MV-4-11 (cell line): ENCODE measurements at places on chromosomes 1 and 21.

DNA sequence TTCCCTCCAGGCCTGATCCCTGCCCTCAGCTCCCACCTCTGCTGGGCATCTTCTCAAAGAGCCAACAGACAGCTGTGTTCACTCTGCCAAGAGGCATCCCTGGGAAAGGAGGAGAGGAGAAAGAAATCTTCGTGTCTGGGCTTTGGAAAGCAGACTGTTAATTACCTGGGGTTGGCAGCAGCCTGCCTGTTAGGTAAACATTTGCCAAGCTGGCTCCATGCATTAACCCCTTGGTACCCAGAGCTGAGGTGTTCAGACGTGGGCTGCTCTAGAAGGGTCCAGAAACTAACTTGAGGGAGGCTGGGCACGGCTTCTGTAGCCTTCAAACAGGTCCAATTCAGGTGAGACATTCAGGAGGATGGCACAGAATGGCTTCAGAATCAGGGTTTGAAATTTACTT, 8.7 kb upstream of the EXTL1 start:
- no peak for DNase-seq

DNA sequence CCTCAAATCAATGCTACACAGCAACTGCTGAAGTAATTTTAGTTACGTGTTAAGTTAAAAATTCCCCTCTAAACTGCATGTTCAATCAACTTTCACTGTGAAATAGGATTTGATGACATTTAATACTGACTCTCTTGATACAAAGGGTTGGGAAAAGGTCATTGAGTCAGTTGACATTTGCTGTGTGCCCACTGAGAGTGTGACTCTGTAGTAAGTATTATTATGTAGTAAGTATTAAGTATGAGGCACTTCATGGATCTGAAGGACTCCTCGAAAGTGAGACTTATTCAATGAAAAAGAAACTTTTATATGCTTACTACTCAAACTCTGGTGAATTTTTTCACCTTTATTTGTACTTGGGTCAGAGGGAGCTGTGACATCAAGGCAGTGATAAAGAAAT, 83.1 kb upstream of the S1PR1 start:
- DNase-seq: no peak

DNA sequence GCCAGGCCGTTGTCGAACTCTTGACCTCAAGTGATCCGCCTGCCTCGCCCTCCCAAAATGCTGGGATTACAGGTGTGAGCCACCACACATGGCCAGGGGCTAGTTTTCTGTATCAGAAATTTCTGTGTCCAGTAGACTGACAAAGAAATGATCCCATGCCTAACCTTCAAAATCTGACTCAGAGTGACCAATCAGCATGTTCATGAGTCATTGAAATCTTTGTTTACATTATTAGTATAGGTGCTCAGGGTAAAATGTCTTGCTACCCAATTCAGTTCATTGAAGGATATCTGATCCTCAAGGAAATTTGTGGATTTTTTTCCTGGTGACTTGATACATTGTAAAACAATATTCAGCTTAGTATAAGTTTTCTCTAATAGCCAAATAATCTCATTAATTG, 11.0 kb upstream of the LDLRAD2 start:
- no peak for DNase-seq

DNA sequence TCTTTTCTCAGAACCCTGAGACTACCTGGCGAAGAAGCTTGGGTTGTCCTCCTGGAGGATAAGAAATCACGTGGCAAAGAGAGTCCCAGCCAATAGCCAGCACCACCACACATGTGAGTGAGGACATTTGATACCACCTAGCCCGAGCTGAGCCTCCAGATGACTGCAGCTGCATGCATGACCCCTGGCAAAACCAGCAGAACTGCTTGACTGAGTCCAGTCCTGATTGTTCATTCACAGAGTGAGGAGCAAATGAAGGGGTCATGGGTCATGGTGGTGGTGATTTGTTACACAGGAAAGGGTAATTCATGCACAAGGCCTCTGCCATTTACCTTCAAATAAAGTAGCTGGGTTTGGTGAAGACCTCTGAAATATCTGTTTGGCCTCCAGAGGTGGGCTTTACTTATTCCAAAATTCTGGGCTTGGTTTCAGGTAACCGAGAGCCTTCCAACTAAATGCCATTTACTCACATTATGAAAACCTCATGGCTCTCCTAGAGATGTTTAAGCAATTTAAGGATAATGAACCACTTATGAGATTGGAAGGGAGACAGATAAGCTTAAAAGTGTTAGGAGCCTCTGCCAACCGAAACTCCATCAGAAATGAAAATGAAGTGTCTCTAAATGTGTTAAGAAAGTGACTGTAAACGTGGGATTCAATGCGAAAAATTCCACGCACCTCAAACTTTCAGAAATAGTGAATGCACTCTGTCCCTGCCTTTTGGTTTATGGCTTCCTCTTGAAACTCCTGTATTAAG, 163.3 kb downstream of the SLC35F3 start:
- DNase-seq: no peak

DNA sequence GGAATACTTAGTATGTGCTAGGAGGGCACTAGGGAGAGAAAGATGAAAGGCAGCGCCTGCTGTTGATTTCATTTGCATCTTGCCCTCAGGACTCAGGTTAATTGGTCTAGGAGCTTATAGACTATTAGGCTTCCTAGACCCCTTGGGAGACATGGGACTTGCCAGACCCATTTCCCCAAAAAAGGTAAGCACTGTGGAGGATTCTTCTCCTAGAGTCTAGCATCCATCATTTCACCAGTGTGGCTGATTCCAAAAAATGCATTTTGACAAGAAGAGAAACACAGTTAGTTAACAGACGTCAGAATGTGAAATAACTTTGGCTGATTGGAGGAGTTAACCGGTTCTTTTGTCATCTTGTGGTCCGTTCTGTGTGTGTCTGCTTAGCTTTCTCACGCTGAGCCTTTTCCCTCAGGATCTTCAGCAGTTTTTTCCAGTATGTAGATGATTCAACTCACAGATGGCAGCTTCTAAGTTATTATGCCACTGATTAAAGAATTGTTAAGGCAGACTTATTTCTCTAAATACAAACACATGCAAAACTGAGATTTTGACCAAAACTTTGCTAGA, 108.8 kb downstream of the KIF26B start:
- DNase-seq: no peak

- peak; percentile 86 for DNase-seq
Observed at GRCh38 chr21:15732290-15732995, 2.7 kb downstream of the USP25 start.

GRCh38 chr1:244075247-244075722, 24.2 kb downstream of the ZBTB18 start:
- no peak for DNase-seq

GRCh38 chr1:75671708-75672107, 52.8 kb upstream of the ACADM start:
- no peak for DNase-seq

GRCh38 chr1:245118806-245119205, 36.0 kb upstream of the KIF26B start:
- no peak for DNase-seq

- peak; percentile 92 for DNase-seq
Observed at GRCh38 chr1:203325418-203326091, 20.2 kb downstream of the BTG2 start.

- no peak for DNase-seq
Observed at GRCh38 chr1:208500375-208500774, 256.2 kb upstream of the PLXNA2 start.

DNA sequence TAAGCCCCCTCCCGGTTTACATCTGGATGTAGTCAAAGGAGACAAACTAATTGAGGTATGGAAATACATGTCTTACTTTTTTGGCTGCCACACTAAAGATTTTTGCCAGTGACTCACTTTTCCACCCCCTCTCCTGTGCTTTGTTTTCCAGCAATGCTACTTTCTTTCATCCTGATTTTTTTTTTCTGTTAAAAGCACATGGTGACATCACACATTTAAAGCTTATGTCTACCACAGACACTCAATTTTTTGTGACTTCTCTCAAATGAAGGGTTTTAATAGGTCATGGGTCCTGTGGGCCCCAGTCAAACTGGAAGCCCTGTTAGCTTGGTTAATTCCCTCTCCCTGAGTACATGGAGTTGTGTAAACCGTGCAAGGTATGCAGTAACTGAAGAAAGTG, 2.2 kb downstream of the PPP1R8 start:
- no peak for DNase-seq

DNA sequence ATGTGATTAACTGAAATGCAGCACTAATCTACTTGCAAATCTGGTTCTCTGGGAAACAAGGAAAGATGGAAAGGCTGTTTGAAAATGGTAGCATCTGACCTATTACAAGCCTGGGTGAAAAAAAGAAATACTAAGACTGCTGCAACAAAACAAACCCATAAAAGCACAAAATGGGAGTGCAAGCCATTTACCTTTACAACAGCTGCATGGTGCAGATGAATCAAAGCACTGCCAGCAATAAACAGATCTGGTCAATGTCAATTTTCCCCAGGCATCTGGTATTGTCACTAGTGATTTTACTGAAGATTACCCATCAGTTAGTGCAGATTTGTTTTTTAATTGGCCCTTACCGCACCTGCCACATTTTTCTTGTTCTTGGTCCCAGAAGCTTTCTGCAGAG, 1341.7 kb downstream of the PLA2G4A start:
- no peak for DNase-seq

- no peak for DNase-seq
Observed at GRCh38 chr21:38459490-38459889, 38.8 kb downstream of the ERG start.

GRCh38 chr1:181141431-181141910, 53.0 kb downstream of the IER5 start:
- peak; percentile 45 for DNase-seq

DNA sequence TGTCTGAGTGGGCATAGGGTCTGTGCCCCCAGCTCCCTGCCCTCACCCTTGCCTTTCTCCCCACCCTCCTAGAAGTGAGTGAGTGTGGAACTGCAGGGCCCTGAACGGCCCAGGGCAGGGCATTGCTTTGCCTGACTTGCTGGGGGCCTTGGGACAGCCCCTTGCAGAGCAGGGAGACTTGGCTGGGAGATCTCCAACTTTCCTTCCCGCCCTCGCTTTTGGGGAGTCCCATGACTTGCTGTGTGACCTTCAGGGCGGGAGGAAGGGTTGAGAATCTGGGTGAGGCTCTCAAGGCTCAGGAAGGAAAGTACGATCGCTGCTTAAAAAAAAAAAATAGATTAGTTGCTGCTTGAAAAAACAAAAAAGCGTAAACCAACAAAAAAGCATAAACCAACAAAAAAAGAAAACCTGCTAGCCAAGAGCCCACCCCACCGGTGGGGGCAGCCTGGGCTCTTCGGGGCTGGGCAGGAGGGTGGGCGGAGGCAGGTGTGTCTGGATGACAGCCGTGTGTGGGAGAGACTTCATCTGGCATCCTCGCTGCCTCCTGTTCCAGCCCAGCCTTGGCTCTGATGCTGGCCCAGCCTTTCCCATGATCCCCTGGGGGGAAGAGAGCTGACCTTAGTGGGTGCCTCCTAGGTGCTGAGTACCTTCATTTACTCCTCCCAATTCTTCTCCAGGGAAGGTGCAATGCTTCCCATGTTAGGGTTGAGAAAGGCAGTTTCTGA, 6.5 kb downstream of the NBL1 start:
- no peak for DNase-seq

DNA sequence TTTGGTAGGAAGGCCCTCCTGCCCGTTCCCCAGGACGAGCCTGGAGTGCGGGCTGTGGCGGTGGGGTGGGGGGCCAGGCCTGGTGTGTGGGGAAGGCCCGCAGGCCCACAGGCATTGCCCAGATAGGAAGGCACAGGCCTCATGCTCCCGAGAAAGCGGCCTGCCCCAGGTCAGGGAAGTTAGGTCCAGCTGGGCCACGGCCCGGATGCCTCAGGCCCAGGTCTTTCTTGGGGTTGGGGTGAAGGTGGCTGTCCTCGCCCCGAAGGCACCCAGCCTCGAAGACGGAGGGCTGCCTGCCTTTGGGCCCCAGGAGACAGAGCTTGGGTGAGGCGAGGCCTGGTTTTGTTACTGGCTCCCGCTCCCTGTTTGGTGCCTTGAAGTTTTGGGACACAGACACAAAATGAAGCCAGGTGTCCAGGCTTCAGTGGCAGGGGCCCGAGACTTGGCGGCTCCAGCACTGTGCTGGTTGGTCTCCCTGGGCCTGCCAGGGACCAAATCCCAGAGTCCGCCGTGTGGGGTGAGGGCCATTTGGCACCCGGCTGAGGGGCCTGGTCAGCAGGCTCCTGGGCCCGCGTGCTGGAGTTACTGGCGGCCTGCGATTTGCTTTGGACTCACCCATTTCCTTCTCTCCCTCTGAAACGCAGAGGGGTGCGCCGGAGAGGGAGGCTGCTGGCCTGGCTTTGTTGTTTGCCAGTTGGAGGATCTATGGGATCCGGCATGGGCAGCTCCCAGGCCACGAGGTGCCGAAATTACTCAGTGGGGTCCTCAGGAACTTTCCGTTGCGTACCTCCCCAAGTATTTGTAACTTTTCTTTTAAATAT, 2.0 kb downstream of the SKI start:
- DNase-seq: no peak

GRCh38 chr1:35439626-35440025, 117.6 kb downstream of the KIAA0319L start:
- DNase-seq: no peak

DNA sequence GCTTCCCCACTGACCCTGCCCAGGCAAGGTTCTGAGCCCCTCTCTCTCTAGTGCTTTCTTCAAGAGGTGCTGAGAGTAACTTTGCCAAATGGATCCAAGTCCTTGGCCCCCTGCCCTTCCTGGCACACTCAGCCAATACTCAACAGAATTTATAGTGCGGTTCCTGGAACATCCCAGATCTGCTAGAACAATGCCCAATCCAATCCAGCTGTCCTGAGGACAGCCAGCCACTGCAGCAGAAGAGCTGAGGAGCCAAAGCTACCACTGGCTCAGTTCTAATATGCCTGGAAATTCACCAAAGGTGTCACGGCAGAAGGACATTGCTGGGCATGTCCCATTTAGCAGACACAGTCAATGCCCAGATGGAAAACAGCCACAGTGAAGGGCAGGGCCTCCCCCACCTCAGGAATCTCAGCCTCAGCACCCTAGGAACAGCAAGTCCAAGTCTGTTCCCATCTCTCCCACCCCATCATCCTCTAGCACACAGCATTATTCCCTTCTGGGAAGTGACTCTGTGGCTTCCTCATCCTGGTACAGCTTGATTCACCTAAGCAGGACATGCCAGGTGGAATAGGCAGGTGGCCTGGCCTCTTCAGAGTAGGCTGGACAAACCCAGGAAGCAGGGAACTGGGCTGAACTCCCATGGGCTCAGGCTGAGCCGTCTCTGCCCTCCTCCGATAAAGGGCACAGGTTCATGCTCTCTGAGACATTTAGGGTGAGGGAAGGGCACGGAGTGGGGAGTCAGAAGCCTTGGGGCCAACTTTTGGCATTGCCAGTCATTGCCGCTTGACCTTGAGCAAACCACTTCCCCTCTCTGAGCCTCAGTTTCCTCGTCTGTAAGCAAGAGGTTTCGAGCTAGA, 24.6 kb downstream of the PMVK start:
- DNase-seq: no peak

DNA sequence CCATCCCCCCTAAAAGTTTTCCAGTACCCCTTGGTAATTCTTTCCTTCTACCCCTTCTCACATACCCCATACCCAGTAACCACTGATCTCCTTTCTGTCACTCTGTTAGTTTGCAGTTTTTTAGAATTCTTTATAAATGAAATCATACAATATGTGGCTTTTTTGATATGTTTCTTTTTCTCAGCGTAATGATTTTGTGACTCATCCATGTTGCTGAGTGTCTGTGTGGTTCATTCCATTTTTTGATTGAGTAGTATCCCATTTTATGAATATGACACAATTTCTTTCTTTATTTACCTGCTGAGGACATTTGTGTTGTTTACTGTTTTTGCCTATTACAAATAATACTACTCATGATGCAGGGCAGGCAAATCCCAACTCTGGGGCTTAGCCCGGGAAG, 1605.3 kb downstream of the BRINP3 start:
- DNase-seq: no peak

GRCh38 chr1:48536477-48536876, 64.5 kb upstream of the SPATA6 start:
- no peak for DNase-seq

GRCh38 chr1:61140778-61141177, 58.4 kb downstream of the NFIA start:
- DNase-seq: peak; percentile 78
